Stimulated activated CD4-positive, alpha-beta T cell treated with anti-CD3 and anti-CD28 coated beads, Interleukin-1b, Interleukin-23, amount 100 ng/mL, for 1 hour (primary cell): ENCODE measurements at places on chromosomes 5 and 9.

GRCh38 chr5:58235299-58235698 is 224.6 kb downstream of the PLK2 start:
- no peak for DNase-seq

DNA sequence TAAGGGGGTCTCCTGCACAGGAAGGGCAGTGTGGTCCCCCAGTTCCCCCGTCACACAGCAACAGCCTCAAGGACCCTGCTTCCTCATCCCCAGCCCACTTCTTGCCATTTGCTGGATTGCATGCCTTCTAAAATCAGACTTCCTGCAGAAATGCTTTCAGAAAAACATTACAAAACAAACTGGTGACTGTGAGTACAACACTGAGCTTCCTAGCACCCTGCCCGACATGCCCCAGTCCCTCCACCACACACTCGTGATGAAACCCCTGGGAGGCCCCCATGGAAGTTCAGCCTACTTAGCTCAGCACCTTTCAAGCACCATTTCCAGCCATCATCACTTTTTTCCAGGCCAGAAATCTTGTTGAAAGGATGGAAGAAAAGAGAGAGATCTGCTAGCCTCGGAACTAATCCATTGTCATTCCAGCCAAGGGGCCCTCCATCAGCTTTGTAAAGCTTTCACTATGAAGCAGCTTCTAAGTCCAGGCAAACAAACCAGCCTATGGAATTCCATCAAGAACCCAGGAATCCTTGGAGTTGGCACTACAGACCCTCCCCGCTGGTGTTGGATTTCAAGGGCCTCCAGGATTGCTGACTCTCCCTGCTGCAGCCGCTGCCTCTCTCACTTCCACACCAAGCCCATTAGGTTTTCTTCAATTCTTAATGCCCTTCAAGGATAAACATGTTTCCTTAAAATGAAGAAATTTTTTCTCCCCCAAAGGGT is 114.6 kb downstream of the C5orf15 start:
- DNase-seq = no peak

GRCh38 chr9:4713849-4714248 is 27.2 kb downstream of the AK3 start:
- no peak for DNase-seq

GRCh38 chr9:130576176-130576575 is 3.2 kb upstream of the FUBP3 start:
- DNase-seq = no peak

- DNase-seq = no peak
Observed at GRCh38 chr5:23139338-23140171, 286.4 kb upstream of the CDH12 start.

DNA sequence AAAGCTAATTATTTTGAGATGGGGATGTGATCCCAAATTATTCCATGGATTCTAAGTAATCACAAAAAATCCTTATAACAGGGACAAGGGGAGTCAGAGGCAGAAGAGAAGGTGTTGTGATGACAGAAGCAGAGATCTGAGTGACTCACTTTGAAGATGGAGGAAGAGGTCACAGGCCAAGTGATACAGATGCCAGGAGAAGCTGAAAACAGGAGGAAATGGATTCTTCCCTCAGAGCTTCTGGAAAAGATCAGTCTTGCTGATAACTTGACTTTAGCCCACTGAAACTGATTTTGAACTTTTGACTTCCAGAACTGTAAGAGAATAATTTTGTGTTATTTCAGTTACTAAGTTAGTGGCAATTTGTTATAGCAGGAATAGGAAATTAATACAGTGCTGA is 105.3 kb downstream of the GCNT1 start:
- DNase-seq = no peak

DNA sequence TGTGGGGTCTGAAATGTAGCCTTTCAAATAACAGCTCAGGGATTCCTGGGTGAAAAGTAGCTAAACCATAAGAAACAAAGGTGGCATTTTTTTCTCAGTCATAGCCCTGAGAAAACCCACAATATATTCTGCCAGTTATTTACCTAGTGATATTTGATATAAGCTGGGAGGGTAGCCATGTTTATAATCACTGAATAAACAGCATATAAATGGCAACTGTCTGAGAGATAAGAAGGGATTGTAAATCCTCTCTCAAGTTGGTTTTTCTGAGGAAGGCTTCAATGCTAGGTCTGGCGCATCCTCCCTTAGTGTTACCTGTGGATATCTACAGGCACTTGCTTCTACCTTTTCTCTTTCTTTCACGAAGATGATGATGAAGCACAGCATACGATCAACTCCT is 1080.5 kb upstream of the DMAC1 start:
- DNase-seq = no peak

DNA sequence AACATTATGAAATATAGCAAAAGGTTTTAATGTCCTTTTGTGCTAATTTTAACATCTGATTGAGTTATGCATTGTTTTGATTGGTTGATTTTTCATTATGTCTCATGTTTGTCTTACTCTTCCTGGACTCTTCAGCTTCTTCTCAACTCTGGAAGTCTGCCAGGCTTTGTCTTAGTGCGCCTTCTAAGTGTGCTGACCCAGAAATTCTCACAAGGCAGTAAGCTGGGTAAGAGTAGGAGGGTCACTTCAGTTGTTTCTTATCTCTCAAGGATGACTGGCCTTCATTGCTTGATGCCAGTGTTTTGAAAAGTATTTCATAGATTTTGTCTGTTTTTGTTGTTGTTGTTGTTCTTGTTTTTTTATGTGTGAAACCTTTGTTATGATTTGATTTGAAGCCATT is 59.2 kb downstream of the RIC1 start:
- no peak for DNase-seq

- DNase-seq = no peak
Observed at GRCh38 chr5:124963236-124963919, 216.9 kb upstream of the ZNF608 start.

DNA sequence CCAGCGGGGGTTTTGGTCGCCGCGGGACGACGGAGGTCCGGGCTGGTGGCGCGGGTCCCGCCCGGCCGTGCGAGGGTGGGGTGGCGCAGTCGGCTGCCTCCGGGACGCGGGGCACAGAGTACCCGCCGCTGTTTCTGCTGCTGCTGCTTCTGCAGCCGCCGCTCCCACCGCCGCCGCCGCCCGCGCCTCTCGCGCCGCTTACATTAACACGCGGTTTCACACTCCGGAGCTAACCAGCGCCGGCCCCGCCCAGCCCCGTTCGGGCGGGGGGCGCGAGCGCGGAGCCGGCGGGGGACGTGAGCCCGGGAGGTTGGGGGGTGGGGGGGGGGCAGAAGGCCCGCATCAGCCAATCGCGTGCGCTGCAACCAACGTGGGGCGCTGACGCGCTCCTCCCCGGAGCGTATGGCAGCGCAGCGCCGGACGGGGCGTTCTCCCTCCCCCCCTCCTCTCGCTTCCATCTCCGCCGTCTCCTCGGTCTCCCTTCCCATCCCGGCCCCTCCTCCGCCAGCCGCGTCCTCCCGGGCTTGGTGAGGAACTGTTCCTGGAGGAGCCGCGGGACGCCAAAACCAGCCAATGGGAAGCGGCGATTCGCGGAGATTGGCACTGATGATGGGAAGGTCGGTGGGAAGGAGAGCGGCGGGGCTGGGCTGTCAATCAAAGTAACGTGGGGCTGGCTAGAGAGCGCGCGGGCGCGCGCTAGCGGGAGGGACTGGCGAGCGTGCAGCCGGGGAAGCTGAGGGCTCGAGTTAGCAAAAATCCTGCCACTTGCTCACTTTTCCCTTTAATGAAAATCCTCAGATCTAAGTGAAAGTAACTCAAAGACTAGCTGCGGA is at the start of gene TLE1:
Gene TLE1 (minus strand): TSS at position 205 of the 833 bp plus-strand sequence. CDS start 1,307 bp downstream, outside the sequence.
- DNase-seq = peak; percentile 10

DNA sequence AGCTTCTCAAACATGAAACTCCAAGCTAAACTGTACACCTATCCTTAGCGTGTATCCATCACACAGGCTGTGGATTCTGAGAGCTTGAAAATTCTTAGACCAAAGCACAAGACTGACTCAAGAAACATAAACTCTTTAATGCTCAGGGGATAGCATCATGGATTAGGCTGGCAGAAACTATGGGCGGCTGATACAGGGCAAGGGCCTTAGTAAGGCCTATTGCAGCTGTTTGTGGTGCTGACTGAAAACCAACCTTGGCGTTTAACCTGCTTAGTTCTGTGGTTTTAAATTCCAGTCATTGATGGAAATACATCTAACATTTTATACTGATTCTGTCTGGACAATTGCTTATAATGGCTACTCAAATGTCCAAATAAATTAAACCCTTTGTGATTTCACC is 183.7 kb downstream of the TLR4 start:
- DNase-seq = no peak

GRCh38 chr5:26388976-26389375 is 649.4 kb downstream of the CDH9 start:
- no peak for DNase-seq

- no peak for DNase-seq
Observed at GRCh38 chr5:74916831-74917710, 50.9 kb upstream of the FAM169A start.

DNA sequence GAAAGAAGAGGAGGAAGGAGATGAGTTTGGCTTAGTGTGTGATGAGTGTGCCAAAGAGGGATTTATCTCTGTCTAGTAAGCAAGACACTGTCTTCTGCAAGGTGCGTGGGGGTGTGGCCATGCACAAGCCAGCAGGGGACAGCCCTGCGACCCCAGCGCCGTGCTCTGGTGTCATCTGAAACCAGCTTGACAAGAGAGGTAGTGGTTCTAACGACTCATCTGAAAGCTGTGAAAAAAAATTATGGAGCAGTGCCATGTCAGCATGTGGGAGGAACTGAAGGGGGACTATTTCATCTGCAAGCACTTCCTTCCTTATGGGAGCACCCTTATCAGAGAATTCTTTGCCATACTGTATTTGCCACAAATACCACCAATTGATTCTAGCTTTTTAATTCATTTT is 398.6 kb downstream of the PSAT1 start:
- no peak for DNase-seq

- DNase-seq = no peak
Observed at GRCh38 chr5:103589357-103589756, 26.8 kb upstream of the NUDT12 start.

DNA sequence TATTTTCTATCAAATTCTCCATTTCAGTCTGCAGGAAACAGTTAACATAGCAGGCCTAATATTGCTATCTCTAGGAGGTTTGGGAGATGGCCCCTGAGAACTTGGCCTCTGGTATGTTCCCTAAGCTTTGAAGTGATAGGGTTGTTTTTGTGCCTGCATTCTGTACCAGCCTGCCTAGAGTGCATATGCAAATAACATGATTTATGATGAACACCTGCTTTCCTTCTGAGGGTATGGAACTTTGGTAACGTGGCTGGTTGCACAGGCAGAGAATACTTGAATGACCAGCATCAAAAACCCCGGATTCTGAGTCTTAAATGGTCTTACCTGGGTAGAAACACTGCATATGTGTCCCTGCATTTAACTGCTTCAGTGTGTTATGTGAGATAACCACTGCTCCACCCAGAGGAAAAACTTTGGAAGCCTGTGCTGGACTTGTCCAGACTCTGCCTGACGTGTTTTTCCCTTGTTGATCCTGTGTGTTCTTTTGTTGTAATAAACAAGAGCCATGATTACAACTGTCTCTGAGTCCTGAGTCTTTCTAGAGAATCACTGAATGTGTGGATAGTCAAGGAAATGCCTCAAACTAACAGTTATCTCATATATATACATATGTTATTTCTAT is 111.3 kb upstream of the ABCA1 start:
- no peak for DNase-seq

DNA sequence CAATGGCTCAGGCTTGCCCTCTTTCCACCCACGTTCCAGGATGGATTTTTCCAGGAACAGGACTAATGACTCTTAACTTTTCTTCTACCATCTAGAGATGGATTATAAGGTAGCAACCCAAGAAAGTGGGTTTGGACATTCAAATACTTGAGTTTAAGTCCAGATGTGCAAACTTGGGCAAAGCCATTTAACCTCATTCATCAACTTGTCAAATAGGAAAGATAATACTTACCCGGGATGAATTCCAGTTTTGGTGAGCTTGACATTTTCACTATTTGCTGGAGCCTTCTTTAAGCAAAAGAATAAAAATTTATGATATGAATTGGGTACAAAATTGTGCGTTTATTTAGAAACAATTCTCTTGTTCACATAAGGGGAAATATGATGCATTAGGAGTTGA is 44.3 kb upstream of the ZBED3 start:
- DNase-seq = no peak

GRCh38 chr5:37807015-37807414 is 32.8 kb downstream of the GDNF start:
- no peak for DNase-seq

DNA sequence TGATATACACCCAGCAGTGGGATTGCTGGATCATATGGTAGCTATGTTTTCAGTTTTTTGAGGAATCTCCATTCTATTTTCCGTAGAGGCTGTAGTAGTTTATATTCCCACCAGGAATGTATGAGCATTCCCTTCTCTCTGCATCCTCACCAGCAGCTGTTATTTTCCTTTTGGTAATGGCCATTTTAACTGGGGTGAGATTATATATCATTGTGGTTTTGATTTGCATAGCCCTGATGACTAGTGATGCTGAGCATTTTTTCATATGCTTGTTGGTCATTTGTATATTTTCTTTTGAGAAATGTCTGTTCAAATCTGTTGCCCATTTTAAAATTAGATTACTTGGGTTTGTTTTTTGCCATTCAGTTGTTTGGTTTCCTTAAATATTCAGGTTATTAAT is 11.2 kb upstream of the PPIC start:
- no peak for DNase-seq

- no peak for DNase-seq
Observed at GRCh38 chr5:52665559-52665958, 122.2 kb upstream of the ITGA1 start.

DNA sequence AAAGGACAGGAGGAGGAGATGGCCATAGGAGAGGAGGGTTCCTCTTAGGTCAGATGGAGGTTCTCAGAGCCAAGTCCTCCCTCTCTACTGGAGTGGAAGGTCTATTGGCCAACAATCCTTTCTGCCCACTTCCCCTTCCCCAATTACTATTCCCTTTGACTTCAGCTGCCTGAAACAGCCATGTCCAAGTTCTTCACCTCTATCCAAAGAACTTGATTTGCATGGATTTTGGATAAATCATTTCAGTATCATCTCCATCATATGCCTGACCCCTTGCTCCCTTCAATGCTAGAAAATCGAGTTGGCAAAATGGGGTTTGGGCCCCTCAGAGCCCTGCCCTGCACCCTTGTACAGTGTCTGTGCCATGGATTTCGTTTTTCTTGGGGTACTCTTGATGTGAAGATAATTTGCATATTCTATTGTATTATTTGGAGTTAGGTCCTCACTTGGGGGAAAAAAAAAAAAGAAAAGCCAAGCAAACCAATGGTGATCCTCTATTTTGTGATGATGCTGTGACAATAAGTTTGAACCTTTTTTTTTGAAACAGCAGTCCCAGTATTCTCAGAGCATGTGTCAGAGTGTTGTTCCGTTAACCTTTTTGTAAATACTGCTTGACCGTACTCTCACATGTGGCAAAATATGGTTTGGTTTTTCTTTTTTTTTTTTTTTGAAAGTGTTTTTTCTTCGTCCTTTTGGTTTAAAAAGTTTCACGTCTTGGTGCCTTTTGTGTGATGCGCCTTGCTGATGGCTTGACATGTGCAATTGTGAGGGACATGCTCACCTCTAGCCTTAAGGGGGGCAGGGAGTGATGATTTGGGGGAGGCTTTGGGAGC is 3.1 kb downstream of the EGR1 start:
- DNase-seq = peak; percentile 39

DNA sequence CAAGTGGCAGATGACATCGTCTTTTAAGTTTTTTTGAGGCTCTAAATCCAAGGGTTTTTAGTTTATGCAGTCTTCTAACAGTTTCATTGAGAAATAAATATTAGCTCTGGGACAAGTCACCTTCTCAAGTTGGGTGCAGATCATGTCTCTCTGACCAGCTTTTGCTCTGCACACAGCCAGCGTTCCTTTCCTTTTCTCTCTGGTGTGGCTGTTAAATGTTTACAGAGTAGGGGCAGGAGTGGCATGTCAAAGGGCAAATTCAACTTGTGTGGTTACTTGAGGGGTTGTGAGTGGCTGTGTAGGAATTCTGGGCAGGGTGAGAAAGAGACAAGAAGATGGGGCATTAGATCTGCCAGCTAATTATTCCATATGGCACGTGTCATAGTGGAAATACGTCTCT is 187.5 kb upstream of the HMHB1 start:
- DNase-seq = no peak
